ENCODE measurements at places on chromosomes 16 and 17.

DNA sequence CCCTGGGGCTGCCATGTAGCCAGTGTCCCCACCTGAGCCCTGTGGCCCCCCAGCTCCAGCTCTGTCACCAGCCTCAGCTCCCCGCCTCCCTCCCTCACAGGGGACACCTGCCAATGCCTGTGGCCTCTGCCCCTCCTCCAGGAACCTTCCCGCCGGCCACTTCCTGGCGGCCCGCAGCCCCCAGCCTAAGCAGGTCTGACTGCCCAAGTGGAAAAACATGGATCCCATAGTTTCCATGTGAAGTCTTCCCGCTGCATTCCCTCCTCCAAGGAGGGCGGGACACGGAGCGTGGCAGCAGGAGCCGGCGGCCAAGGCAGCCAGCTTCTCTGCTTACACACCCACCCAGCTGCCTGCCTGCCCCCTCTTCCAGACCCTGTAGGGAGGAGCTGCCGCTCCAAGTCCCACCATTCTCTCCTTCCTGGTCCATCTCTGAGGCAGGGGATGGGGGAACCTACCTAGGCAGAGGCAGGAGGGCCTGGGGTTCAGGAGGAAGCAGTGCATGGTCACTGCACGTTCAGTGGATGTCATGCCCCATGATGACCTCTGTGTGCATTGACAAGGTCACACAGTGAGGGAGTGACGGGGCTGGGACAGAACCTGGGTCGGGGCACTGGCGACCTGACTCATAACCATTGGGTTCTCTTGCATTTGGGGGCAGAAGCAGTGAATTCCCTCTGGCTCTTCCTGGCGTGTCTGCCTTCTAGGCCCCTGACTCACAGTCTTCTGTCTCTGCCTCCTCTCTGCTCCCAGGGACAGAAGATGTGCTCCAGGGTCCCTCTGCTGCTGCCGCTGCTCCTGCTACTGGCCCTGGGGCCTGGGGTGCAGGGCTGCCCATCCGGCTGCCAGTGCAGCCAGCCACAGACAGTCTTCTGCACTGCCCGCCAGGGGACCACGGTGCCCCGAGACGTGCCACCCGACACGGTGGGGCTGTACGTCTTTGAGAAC lies 8.7 kb downstream of the VASN start:
- no peak for DNase-seq

GRCh38 chr17:45243750-45244149 lies 18.1 kb downstream of the SPATA32 start:
- no peak for DNase-seq

DNA sequence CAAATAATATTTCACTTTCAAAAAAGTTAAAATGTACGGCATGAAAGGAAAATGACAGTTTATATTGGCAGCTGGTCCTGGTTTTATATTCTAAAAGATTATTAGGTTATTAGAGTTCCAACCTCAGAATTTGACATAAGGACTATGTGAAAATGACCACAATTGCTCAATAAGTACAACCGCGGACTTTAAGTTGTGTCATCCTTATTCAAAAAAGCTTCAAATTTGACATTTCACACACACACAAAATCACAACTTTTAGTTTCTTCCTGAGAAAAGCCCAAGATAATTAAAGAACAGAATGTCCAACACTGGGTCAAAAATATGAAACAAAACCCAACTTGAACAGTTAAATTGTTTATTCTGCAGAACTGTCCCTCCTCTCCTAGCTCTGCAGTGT lies 133.2 kb upstream of the AXIN2 start:
- no peak for DNase-seq

- no peak for DNase-seq
These were observed 14.5 kb upstream of the KRTAP9-2 start for GRCh38 chr17:41211845-41212466.

All from GM06990 (cell line).